ENCODE measurements at places on chromosomes 1 and 21.

DNA sequence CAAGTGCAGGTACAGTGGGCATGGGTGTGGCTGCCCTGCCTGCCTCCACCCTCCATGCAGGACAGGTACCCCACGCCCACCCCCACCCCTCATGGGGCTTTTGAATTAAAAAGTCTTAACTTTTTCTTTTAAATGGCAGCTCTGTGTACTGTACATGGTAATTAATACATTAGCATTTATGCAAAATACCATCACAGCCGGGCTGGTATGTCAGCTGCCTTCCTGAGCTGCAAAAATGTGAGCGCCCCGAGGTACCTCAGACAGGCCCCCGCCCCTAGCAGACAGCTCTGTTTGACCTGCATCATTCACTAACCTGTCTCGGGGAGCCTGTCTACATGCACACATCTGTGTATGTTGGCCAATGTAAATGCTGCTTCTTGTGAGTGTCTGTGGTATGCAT, 42.2 kb upstream of the POU3F1 start:
- DNase-seq: no peak

DNA sequence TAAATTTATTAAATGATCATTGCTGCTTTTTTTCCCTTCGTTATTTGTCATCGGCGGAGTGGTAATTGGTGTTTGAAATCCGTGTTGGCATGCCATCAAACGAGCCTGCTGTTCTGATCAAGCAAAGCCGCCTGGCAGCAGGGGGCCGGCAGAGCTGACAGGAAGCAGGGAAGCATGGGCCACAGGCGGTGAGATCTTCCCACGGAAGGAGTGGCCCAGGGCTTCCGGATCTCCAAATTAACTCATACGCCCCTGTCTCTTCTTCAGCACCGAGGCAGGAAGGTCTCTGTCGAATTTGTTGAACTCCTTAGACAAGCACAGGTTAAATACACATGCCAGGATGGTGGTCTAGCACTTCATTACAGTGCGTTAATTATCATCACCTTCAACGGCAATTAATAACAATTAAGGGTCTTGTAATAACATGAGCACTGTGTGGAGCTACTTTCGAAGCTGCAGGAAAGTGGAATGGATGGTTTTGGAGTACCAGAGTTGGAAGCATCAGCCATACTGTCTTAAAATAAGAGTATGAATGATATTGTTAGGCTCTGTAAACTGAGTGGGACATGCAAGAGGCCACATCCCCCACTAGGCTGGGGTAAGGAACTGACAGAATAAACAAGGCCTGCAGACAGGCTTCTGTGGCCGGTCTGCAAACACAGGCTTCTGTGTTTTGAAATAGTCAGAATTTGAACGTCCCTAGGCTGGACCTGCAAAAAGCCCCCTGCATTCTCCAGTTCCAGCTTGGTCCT, 199.4 kb upstream of the DAB1 start:
- DNase-seq: peak; percentile 71

DNA sequence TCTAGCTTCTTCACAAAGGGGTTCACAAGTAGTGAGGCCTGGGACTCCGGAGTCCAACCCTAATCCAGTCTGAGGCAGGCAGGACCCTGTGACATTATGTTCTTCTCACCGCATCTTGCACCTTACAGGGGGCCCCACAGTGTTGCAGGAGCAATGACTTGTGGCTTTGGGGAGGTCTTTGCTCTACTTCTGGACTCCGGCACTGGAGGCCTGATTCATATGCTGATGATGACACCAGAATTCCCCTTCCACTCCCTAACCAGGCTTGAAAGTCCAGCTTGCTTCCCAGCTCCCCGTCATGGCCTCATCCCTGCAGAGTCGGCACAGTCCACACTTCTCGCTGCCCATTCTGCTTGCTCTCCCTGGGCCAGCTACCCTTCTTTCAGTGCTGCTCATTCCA, 96.3 kb upstream of the SLC44A3 start:
- DNase-seq: no peak

DNA sequence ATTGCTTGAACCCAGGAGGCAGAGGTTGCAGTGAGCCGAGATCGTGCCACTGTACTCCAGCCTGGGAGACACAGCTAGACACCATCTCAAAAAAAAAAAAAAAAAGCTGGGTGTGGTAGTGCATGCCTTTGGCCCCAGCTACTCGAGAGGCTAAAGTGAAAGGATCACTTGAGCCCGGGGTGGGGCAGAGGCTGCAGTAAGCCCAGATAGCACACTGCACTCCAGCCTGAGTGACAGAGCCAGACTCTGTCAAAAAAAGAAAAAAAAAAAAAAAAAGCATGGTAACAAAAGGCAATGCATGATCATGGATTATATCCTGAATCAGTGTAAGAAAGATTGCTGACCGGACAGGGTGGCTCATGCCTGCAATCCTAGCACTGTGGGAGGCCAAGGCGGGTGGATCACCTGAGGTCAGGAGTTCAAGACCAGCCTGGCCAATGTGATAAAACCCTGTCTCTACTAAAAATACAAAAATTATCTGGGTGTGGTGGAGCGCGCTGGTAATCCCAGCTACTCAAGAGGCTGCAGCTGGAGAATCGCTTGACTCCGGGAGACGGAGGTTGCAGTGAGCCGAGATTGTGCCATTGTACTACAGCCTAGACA, 76.3 kb downstream of the RUSC1 start:
- no peak for DNase-seq

DNA sequence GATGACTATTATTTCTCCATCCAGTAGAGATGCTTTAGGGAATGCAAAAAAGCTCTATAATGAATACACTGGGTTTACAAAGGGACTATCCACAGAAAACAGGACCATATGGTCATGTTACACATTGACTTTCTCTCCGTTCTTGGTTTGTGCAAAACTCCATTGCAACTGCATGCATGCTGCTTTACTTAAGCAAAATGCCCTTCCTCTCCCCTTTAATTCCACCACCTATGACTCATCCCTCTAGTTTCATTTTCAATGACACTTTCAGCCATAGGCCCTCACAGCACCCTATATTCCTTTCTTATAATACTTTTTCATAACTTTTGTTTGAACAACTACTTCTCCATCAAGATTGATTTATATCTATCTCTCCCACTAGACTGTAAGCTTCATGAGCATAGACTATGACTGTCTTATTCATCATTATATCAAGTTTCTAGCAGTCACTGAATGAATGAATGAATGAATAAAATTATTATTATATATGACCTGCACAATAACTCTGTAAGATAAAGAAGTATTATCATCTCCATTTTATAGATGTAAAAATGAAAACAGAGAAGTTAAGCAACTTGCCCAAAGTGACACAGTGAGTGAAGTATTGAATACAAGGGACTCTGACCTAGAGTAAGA, 248.9 kb downstream of the PLPP3 start:
- DNase-seq: peak; percentile 62

DNA sequence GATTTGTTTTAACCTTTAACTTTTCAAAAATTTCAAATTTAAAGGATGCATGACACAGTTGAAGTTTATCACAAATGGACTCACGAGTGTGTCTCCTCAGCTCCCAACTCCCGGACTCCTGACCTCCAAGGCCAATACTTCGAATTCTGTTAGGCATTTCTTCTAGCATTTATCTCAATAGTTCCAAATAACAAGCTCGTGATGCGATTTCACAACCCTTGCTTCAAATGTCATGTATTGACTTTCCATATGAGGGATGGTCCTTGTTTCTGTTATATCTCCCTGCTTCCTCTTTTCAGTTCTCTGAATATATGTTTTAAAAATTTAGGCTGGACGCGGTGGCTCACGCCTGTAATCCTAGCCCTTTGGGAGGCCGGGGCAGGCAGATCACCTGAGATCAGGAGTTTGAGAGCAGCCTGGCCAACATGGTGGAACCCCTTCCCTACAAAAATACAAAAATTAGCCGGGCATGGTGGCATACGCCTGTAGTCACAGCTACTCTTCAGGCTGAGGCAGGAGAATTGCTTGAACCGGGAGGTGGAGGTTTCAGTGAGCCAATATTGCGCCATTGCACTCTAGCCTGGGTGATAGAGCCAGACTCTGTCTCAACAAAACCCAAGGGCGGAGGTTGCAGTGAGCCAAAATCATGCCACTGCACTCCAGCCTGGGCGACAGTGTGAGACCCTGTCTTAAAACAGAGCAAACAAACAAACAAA, 52.0 kb upstream of the TINAGL1 start:
- no peak for DNase-seq
